ENCODE measurements at places on chromosomes 7 and 10.

- DNase-seq = no peak
These were observed 48.2 kb downstream of the SHOC2 start for GRCh38 chr10:110967645-110968044.

GRCh38 chr7:77825131-77825530, 26.6 kb downstream of the PHTF2 start:
- no peak for DNase-seq

DNA sequence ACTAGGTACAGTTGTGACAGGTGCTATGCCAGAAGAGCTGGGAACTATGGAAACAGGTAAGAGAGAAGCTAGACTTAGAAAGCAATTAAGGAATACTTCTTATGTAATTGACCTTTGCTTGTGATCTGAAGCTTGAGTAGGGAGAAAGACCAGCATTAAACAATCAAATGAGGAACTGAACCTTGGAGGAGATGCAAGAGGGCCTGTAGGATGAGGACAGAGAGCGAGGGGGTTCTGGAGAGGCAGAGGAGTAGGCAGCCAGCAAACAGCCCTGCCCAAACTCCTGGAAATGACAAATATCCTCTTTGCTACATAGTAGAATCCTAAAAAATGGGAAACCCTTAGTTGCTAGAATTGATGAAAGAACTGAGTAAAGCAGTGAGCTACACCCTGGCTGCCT, 41.6 kb upstream of the FAM204A start:
- DNase-seq = no peak

GRCh38 chr10:84348447-84348846, 20.1 kb downstream of the CCSER2 start:
- DNase-seq = no peak

- no peak for DNase-seq
These were observed 249.4 kb downstream of the RAB11FIP2 start for GRCh38 chr10:117797296-117797695.

GRCh38 chr10:75766106-75766505, 334.7 kb downstream of the LRMDA start:
- DNase-seq = no peak

Measured in NCI-H1417 treated with DMSO at 0.1 percent for 48 hours (cell line).